ENCODE measurements at places on chromosomes 2 and 18. TPM values are rescaled to one million over a fixed set of nuclear protein-coding genes. Genes with fewer than 3 reads are reported as not detected.

CPS1 gene
- total RNA-seq, result 3.4 TPM

ALLC gene
- 1.1 TPM for total RNA-seq

CAPN14 gene
- total RNA-seq, result not detected

TBC1D8 gene
- 62.0 TPM for total RNA-seq

- DNase-seq, result no peak
- no peak overlapping the region for H3K4me3 ChIP-seq
- no peaks in the 10 kb centered on the region for H3K27me3 ChIP-seq
- H3K36me3 ChIP-seq, result no peaks in the 10 kb centered on the region
- peaks cover 3% of the 10 kb centered on the region for H3K4me1 ChIP-seq
Measured at GRCh38 chr2:74916394-74916793, 42.0 kb upstream of the POLE4 start.

- no peak overlapping the region for H3K4me3 ChIP-seq
- H3K27me3 ChIP-seq, result no peaks in the 10 kb centered on the region
- no peak overlapping the region for H3K27ac ChIP-seq
- H3K36me3 ChIP-seq, result no peaks in the 10 kb centered on the region
- no peaks in the 10 kb centered on the region for H3K4me1 ChIP-seq
- no peak for DNase-seq
Measured at GRCh38 chr2:165401285-165401852, 68.1 kb upstream of the CSRNP3 start.

GRCh38 chr2:63500398-63500797 is 87.9 kb downstream of the WDPCP start:
- H3K4me1 ChIP-seq, result no peaks in the 10 kb centered on the region
- H3K36me3 ChIP-seq, result no peaks in the 10 kb centered on the region
- no peak overlapping the region for H3K27ac ChIP-seq
- no peak overlapping the region for H3K4me3 ChIP-seq

- H3K27me3 ChIP-seq, result no peaks in the 10 kb centered on the region
- no peak for DNase-seq
- no peak overlapping the region for H3K4me3 ChIP-seq
- H3K27ac ChIP-seq, result no peak overlapping the region
- no peaks in the 10 kb centered on the region for H3K4me1 ChIP-seq
Measured at GRCh38 chr2:83900862-83901261, 558.2 kb downstream of the SUCLG1 start.
